Cortex of kidney (tissue), 1 donor: ENCODE measurements at places on chromosomes 12 and 14.

DNA sequence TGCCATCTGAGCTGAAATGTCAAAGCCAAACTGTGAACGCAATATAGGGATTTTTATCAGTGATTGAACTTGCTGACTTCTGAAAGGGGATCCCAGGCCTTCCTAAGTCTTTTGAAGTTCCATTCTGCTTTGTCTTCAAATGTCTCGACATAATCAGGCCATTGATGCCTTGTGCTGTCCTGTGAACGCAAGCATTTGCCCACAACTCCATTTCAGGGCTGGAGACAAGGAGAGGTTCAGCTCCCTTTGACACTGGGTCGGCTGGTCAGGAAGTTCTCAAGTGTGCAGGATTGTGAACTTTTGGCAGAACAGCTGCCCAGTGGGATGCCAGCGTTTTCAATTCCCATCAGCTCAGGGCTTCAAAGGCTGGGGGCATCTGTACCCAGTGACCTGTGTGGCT is 345.3 kb downstream of the NUAK1 start:
- DNase-seq: no peak

DNA sequence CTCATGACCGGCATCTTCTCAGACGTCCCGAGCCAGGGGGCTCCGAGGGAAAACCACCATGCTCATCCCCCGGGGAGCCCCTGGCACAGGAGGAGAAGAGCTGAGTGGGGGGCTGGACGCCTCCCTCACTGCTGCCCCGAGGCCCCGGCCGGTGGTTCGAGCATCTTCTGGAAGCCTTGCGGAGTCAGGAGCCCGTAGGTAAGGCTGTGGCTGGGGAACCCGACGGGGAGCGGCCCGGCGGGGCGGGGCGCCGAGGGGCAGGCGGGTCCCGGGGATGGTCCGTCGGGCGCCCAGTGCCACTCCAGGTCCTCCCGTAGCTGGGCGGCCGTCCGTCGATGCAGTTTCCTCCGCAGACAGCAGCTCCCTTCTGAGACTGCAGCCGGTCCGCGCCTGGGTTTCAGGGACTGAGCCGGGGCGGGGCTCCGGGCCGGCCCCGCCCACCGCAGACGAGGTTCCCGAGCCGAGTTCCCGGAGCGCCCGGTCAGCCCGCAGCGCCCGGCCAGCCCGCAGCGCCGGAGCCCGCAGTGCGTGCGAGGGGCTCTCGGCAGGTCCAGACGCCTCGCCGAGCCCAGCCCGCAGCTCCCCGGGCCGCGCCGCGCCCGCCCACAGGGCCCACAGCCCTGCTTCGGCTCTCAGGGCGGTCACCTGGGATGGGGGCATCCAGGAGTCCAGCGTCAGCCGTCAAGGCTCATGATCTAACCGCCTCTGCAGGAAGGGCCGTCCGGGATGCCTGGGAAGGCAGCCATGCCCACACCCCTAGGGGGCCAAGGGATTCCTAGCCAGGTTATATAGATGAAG is at the start of gene PGF:
Gene PGF (minus strand): TSS at position 369 of the 798 bp plus-strand sequence. CDS start 355 bp downstream, at position 14.
- DNase-seq: no peak

DNA sequence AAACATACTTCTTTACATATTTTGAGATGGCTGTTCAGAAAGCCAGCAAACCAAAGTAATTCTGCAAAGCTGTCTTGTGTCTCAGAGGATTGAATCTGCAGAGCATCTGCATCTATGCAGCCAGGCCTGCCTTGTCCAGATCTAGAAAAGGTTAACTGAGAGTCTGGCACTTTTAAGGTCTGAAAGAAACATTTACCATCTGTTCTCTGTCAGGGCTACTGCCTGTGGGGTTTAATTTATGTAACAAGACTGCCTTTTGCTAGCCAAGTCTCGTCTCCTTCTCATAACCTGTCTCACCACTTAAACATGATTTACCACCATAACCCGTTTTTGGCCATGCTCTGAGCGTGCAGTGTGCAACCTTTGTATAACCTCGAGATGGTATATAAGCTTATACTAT is 194.2 kb downstream of the SYT10 start:
- DNase-seq: no peak

- no peak for DNase-seq
Measured at GRCh38 chr12:1054117-1054870, 63.3 kb downstream of the ERC1 start.

- no peak for DNase-seq
Measured at GRCh38 chr14:68328509-68328908, 464.4 kb downstream of the ZFP36L1 start.

GRCh38 chr12:122859303-122860039 is 24.2 kb downstream of the HIP1R start:
- no peak for DNase-seq

DNA sequence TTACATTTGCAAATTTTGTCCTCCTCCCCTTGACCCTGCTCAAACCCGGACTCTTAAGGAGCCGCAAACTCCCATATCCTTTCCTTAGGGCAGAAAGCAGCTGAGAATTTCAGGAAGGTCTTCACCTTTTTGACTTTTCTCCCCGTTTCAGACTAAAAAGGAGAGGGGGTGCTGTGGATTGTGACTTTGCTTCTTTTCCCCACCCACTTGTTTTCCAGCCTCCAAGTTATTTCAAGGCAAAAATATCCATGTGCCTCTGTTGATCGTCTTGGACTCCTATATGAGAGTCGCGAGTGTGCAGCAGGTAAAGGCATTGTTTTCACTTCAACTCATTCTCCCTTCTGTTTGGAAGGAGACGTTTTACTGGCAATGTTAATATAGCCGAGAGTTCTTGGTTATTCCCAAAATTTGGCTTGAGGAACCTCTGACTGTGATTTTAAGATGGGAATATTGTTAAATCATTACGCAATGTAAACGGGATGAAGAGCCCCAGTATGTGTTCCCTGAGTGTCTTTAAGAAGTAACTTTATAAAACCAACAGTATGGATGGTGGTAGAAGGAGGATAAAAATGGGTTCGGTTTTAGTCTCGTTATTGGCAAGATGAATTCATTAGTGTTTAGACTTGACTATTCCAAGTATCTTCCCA is 663 bp downstream of the LRRK2 start:
- no peak for DNase-seq

DNA sequence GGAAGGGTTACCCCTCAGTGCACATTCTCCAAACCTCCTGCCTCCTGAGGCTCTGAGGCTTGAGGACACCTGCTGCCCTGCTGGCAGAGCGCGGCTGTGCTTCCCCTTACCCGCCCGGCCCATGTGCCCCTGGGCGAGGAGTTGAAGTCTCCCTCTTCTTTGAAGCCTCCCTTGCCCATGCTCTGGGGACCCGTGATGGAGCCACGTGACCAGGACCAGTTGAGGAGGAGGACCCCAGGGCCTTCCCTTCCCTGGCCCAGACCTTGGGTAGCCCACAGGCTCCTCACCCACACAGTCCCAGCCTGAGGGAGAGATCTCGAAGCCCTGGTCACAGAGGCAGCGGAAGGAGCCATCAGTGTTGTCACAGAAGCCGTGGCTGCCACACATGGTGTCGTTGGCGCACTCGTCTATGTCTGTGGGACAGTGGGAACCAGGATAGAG is 12.9 kb downstream of the ISCA2 start:
- no peak for DNase-seq

- DNase-seq: no peak
Measured at GRCh38 chr14:89198544-89199329, 218.3 kb downstream of the FOXN3 start.

GRCh38 chr14:49876563-49877127 is 16.2 kb upstream of the ARF6 start:
- no peak for DNase-seq

GRCh38 chr12:70854138-70854537 is 66.4 kb downstream of the PTPRR start:
- DNase-seq: no peak

DNA sequence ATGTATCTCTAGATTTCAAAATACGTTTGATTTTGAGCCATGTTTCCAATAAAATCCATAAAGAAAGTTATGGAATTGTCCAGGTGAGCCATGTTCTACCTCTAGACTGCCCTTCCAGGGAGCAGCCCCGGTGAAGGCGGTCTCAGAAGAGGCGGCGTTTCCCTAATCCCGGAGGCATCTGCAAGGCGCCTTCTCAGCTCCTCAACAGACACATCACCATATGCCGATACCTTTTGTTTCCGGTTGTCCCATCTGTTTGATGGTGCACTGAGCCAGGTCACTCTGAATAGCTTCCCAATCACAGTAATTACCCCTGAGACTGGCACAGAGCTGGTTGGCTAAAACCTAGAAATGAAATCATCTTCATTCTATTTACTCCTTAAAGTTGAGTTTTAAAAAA is 305.5 kb upstream of the FKBP4 start:
- DNase-seq: no peak

DNA sequence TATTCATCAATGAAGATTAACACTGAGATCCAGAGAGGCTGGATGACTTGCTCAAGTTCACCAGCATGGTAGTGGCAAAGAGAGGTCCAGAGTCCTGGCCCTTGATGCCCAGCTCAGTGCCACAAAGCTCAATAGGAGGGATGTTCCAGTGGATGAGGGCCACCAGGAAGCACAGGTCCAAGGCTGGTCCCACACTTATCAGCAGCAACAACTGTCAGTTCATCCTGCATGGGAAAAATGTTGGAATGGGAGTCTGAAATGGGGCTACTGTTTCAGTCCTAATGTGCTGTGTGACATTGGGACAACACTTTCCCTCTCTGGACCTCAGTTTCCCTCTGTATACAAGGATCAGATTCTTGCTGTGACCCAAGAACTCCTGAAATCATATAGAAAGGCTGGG is 11.2 kb downstream of the SERPINA5 start:
- no peak for DNase-seq

DNA sequence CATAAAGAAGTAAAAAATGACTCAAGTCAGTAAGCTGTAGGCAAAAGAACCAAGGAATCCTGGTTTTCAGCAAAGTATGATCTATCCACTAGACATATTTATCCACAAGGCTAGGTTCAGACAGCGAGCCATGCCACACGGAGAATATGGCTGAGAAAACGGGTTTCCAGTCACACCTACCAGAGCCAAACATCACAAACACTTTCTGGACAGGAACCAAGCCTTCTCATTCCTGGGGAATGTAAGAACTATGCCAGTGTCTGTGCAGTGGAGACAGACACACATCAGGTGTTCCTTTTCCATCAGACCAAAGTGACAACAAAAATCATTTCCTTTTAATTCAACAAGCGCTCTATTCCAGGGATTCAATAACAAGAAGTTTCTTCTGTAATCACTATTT is 41.1 kb downstream of the AREL1 start:
- DNase-seq: no peak

DNA sequence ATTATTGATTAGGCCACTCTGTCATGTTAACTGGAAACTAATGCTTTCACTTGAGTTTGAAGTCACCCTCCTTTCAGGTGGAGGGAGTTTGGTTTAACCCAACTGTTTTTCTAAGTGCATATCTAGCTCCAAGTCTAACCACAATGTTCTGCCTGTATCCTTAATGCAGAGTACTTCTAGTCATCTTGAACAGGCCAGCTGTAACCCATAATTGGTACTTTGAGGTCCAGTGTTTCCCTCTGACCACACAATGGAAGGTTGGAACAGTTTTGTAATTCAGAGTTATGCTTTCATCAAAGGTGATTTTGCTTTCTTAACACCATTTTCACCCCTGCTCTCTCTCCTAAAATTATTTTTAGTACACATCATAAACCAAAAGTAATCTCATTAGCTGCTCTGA is 237.2 kb upstream of the DCN start:
- DNase-seq: no peak

DNA sequence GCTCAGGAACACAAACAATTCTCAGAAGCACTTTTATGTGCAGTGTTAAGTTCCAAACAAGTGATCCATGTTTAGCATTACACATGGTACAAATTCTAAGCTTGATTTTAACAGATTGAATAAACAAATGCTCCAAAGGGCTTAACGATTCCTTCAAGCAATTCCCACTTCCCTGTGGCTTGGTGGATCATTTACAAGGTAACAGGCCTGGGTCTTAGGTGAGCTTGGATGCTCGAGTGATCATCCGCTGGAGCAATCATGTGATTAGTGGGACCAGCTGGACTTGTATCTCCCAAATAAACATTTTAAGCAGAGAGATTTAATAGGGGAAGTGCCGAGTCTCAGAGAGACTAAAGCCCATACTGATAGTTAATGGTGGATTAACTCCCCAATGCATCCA is 70.7 kb downstream of the CALM1 start:
- no peak for DNase-seq

DNA sequence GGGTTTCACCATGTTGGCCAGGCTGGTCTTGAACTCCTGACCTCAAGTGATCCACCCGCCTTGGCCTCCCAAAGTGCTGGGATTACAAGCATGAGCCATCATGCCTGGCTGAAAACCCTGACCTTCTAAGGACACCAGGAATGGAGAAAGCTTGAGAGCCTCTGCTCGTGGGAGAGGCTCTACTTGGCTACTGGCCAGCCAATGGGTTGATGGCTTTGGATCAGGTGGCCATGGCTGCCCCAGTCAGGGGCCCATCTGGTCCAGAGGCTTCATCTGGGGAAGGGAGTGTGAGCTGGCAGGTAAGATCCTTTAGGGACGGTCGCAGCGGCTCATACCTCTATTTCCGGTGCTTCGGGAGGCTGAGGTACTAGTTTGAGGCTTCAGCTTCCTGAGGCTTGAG is 42.5 kb upstream of the PPP1CC start:
- DNase-seq: no peak
